ENCODE measurements at places on chromosomes 4 and X. TPM values are rescaled to one million over a fixed set of nuclear protein-coding genes. Genes with fewer than 3 reads are reported as not detected.

The GAGE12H gene
- not detected for total RNA-seq

The GSX2 gene
- total RNA-seq, result not detected

The RHOXF2 gene
- not detected for total RNA-seq

The XG gene
- total RNA-seq, result 1.2 TPM

- peaks cover under 1% of the 10 kb centered on the region for H3K36me3 ChIP-seq
- DNase-seq, result no peak
- H3K4me1 ChIP-seq, result peaks cover 51% of the 10 kb centered on the region
- no peaks in the 10 kb centered on the region for H3K27me3 ChIP-seq
- no peak overlapping the region for H3K27ac ChIP-seq
Observed at GRCh38 chr4:169256101-169256612, 14.6 kb downstream of the SH3RF1 start.
